Breast epithelium (tissue), 4 donors: ENCODE measurements at places on chromosomes 1 and 21. TPM values are rescaled to one million over a fixed set of nuclear protein-coding genes. Genes with fewer than 3 reads are reported as not detected.
A peak's percentile ranks its signal among the peaks of the same experiment; 100 is the strongest.

ITLN2 gene
- total RNA-seq: 10.7 TPM

CAMK2N1 gene
- 5.6 TPM for total RNA-seq

TBX15 gene
- 5.9 TPM for total RNA-seq

FLG gene
- total RNA-seq: not detected

DNA sequence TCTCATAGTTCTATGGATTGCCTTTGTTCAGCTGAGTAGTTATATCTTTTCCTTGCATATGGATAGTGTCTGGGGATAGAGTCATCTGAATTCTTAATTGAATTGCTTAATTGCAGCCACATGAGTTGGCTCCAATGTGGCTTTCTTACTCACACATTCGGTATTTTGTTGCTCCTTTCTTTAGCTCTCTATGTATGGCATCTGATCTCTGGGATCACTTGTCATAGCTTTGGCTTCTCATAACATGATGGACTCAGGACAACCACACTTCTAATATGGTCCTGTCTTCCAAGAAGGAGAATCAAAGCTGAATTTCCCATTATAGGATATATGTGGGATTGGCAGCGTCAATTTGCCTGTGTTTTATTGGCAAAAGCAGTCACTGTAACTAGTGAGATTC lies 716.2 kb downstream of the NCAM2 start:
- no peak for DNase-seq
- no peak overlapping the region for H3K27ac ChIP-seq
- no peaks in the 10 kb centered on the region for H3K36me3 ChIP-seq
- H3K27me3 ChIP-seq: no peaks in the 10 kb centered on the region

- H3K36me3 ChIP-seq: no peaks in the 10 kb centered on the region
- no peak for DNase-seq
- H3K4me1 ChIP-seq: no peaks in the 10 kb centered on the region
- H3K27ac ChIP-seq: no peak overlapping the region
Observed at GRCh38 chr1:180909462-180909976, 3.2 kb upstream of the KIAA1614 start.

DNA sequence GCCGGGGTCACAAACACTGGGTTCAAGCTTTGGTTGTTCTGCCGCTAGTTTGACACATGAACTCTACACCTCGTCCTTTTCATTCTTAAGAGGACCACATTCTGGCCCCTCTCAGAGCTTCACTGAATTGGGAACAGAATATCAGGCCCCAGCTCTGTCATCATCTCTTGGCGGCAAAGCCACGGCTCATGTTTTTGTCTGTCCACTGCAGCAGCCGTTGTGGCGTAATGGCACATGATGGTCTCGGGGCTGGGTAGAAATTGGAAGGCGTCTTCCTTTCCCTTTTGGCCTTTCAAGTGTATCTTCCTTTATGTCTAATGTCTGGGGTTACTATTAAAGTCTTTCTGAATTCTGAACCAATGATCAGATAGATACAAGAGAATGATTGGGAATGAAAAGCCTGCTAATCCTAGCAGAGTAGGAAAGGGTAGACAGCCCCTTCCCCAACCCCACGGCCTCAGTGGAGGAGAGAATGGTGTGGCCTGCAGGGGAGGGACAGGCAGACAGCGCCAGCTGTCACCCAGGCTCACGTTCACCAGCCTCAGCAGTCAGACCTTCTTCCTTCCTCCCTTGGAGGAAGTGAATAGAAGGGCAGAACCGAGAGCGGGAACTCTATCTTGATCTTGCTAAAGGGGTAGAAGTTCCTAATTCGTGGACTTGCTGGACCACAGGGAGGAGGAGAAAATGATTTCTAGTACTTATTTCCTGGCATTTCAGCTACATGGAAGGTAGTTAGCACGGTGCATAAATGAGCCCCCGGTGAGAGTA lies 498.1 kb downstream of the KIF26B start:
- no peak overlapping the region for H3K4me3 ChIP-seq
- no peaks in the 10 kb centered on the region for H3K4me1 ChIP-seq
- DNase-seq: no peak
- no peak overlapping the region for H3K27ac ChIP-seq

- no peak overlapping the region for H3K4me3 ChIP-seq
- H3K27me3 ChIP-seq: no peaks in the 10 kb centered on the region
- no peaks in the 10 kb centered on the region for H3K4me1 ChIP-seq
- H3K36me3 ChIP-seq: no peaks in the 10 kb centered on the region
- DNase-seq: no peak
- no peak overlapping the region for H3K27ac ChIP-seq
Observed at GRCh38 chr1:199463521-199464127, 563.9 kb upstream of the NR5A2 start.

DNA sequence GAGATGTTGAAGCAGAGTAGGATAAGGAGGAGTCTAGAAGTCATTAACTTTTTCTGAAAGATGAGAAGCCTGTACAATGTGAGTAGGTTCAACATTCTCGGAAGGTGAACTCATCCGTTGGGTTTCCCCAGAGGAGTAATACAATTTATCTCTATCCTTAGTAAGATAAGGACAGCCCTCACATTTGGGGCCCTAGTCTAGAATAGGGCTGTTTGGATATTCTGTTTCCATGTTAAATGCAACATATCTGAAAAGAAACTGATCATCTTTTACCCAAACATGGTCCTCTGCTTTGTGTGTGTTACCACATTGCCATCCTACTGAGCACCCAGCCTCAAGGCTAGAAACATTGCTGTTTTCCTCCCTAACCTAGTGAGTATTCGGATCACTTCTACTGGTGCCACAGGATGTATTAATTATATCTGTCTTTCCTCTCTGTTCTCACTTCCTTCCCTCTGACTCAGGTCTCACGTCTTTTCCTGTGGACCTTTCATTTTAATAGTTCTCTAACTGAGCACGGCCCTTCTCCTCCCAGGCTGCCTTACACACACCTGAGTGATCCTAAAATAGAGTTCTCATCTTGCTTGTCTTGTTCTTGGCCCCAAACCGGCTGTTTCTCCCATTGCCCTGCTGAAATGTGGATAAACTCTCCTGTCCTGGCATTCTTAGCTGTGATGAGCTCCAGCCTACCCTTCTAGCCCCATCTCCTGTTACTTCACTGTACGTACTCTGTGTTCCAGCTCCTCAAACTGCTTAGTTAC lies 91.7 kb downstream of the CDC14A start:
- no peaks in the 10 kb centered on the region for H3K27me3 ChIP-seq
- no peak overlapping the region for H3K4me3 ChIP-seq

- H3K4me3 ChIP-seq: no peak overlapping the region
- no peaks in the 10 kb centered on the region for H3K4me1 ChIP-seq
- DNase-seq: no peak
- no peaks in the 10 kb centered on the region for H3K36me3 ChIP-seq
- no peak overlapping the region for H3K27ac ChIP-seq
Observed at GRCh38 chr1:32128479-32128878, 20.6 kb downstream of the KPNA6 start.

DNA sequence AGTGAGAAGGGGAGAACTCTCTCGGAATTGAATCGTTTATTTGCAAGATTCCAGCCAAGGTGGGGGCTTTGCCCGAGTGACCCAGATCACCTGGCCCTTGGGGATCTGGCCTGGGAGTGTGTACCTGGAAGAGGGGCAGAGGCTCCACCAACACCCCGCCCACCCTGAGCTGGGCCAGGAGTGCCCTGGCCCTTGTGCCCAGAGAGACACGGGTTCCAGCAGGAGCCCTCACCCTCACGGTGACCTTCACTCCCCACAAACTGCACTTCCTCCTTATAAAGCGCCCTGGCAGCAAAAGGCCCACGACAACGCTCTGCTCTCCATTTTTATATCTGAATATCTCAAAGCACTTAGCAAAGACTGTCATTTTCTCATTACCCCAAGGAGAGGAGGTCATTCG lies 16.6 kb downstream of the CASZ1 start:
- no peaks in the 10 kb centered on the region for H3K27me3 ChIP-seq
- no peak overlapping the region for H3K4me3 ChIP-seq
- DNase-seq: no peak

GRCh38 chr1:77830946-77831345 lies 51.5 kb downstream of the MIGA1 start:
- no peak for DNase-seq
- no peaks in the 10 kb centered on the region for H3K27me3 ChIP-seq

DNA sequence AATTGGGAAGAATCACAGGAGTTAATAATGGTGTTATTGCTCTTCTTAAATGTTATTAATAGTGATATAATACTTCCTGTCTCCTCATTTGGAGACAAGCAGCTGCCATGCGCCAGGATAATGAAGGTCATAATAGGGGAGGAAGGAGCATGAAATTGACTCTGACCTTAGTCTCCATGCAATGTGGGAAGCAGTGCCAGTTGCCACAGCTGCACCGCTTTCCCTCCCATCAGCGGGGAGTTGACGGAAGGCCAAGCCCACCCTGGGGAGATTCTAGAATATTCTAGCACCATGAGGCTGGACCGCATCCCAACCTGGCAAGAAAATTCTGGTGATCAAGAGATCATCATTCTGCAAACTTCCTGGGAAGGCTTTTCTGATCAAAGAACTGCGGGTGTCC lies 11.0 kb upstream of the OLIG1 start:
- peaks cover 28% of the 10 kb centered on the region for H3K27me3 ChIP-seq
- H3K4me1 ChIP-seq: no peaks in the 10 kb centered on the region
- H3K4me3 ChIP-seq: no peak overlapping the region
- no peaks in the 10 kb centered on the region for H3K36me3 ChIP-seq

DNA sequence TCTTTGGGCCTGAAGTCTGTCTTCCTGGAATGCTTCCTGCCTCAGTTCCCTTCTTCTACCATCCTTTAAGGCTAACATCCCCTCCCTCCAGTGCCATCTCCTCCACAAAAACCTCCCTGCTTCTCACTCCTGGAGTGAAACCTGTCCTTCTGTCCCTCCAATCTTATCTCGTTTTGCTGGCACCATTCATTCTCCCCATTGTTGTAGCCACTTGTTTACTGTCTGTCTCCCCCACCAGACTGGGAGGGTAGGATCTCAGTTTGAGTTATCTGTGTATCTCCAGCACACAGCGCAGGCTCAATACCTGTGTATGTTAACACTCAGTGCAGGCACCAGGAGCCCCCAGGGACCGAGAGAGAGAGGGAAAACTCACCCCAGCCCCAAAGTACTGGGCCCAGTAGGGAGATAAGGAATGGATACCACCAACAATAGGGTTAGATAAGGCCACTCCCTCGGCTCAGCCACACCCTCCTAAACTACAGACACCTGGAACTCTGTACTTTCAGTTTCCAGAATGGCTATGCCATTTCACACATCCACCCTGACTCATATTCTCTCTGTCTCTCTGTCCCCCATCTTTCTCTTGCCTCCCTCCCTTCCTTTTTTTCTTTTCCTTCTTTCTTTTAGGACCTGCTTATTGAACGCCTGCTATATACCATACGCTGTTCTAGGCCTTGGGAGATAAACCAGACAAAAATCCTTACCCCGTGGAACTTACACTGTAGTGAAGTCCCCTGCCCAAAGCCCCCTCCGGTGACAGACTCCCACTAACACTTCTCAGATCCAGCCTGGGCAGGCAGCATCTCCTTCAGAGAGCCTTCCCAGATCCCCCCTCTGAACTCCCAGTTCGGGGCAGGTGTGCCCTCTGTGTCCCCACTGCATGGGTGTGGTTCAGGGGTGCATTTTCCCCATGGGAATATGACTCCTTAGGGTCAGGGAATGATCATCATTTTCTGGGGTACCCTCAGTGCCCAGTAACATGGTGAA lies 3.3 kb upstream of the SSBP3 start:
- no peaks in the 10 kb centered on the region for H3K36me3 ChIP-seq
- H3K27ac ChIP-seq: peak overlapping the region; percentile 89
- H3K27me3 ChIP-seq: no peaks in the 10 kb centered on the region
- peaks cover 12% of the 10 kb centered on the region for H3K4me1 ChIP-seq
- no peak overlapping the region for H3K4me3 ChIP-seq
- DNase-seq: no peak

DNA sequence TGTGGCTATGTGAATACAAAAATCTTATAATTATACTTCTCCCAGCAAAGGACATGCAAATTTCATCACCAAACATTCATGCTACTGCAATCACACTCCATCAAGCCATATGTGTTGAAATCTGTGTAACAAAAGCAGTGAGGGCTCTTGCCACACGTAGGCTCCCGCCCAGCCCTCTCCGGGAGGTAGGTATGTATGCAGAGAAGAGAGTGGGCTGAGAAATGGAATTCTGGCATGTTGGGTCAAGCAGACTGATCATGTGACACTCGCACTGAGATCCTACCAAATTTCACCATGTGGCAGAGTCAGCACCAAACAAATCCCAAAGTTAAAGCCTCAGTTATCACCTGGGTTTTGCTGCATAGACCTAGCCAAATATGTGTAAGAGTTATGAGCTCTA lies 49.7 kb downstream of the APP start:
- no peaks in the 10 kb centered on the region for H3K36me3 ChIP-seq
- DNase-seq: peak; percentile 55
- no peaks in the 10 kb centered on the region for H3K4me1 ChIP-seq
- H3K4me3 ChIP-seq: no peak overlapping the region

- no peaks in the 10 kb centered on the region for H3K36me3 ChIP-seq
- no peak for DNase-seq
- no peak overlapping the region for H3K27ac ChIP-seq
- no peaks in the 10 kb centered on the region for H3K27me3 ChIP-seq
- no peak overlapping the region for H3K4me3 ChIP-seq
Observed at GRCh38 chr1:102050556-102050955, 53.8 kb upstream of the OLFM3 start.

DNA sequence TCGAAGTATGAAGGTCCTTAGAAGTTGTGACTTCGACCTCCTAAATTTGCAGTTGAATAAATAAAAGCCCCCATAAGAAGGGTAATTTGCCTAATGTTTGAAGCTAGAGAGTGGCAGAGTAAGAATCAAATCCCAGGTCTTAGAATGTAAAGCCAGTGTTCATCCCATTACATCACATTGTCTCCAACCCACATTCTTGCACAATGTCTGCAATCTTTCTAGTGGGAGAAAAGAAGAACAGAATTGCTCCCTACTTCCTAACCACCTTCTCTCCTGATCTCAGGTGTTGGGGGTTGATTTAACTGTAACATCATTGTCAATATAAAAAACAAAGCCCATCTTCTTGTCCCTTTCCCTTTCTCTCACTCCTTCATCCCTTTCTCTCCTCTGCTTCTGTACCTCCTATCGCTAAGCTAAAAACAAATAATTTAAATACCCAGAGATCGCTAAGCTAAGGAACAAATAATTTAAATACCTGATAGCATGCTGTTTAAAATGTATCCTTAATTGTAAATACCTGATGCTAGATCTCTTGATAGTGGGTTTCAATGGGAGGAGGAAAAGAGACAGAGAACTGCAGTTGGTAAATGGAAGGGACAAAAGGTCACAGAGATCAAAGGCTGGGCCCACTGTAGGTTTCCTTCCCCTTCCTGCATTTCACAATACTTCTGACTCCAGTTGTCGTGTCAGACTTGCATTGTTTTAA lies 32.1 kb upstream of the CCDC190 start:
- H3K4me3 ChIP-seq: no peak overlapping the region
- no peaks in the 10 kb centered on the region for H3K36me3 ChIP-seq
- H3K4me1 ChIP-seq: no peaks in the 10 kb centered on the region
- no peak overlapping the region for H3K27ac ChIP-seq

- no peaks in the 10 kb centered on the region for H3K27me3 ChIP-seq
- H3K36me3 ChIP-seq: no peaks in the 10 kb centered on the region
- no peaks in the 10 kb centered on the region for H3K4me1 ChIP-seq
- no peak overlapping the region for H3K27ac ChIP-seq
- H3K4me3 ChIP-seq: no peak overlapping the region
Observed at GRCh38 chr1:157483635-157484034, 68.7 kb downstream of the FCRL5 start.
